ENCODE measurements at places on chromosomes 16 and 17.

DNA sequence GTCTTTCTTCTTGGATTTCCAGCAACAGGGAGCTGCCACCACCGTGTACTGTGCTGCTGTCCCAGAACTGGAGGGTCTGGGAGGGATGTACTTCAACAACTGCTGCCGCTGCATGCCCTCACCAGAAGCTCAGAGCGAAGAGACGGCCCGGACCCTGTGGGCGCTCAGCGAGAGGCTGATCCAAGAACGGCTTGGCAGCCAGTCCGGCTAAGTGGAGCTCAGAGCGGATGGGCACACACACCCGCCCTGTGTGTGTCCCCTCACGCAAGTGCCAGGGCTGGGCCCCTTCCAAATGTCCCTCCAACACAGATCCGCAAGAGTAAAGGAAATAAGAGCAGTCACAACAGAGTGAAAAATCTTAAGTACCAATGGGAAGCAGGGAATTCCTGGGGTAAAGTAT is 389.0 kb downstream of the MAF start:
- no peak for DNase-seq

GRCh38 chr16:48608452-48608851 is 1.5 kb downstream of the N4BP1 start:
- DNase-seq: no peak

DNA sequence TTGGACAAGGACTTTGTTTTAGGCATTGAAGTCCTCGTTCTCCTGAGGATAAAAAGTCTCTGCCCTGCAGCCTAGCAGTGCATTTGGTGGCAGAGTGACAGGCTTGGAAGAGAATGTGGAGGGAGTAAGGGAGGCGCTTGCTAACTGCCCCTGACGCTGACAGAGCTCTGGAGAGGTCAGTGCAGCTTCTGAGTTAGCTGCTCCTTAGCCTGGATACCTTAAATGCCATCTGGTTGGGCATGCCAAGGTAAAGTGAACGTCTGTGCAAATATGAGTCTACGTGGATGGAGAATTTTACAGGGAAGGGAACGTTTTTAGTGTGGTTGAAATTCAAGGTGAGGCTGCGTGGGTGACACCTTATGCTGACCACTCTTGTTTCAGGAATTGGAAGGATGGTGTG is 44.4 kb downstream of the SEC14L1 start:
- DNase-seq: no peak

- no peak for DNase-seq
Measured at GRCh38 chr16:11196286-11196828, 59.6 kb downstream of the SOCS1 start.

DNA sequence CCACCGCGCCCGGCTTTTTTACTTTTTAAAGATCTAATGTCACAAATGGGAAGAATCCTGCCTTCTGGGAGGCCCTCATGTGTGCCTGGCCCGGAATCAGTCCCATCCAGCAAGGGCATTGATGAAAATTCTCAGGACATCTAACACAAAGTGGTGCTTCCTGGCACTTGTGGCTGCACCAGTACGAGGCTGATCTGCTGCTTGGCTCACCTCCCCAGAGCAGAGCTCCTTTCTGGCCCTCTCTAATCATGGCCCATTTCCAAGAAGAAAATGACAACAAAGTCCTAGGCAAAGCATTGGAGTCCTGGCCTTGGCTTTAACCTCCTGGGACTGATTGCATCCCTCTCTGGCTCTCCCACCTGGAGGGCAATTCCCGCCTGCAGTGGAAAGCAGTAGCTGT is 50.7 kb upstream of the SIAH1 start:
- DNase-seq: no peak

- no peak for DNase-seq
Measured at GRCh38 chr16:79250502-79251098, 349.9 kb downstream of the MAF start.

- DNase-seq: no peak
Measured at GRCh38 chr17:53736516-53737240, 86.0 kb upstream of the KIF2B start.

- DNase-seq: no peak
Measured at GRCh38 chr17:65407017-65407416, 154.4 kb downstream of the AXIN2 start.

DNA sequence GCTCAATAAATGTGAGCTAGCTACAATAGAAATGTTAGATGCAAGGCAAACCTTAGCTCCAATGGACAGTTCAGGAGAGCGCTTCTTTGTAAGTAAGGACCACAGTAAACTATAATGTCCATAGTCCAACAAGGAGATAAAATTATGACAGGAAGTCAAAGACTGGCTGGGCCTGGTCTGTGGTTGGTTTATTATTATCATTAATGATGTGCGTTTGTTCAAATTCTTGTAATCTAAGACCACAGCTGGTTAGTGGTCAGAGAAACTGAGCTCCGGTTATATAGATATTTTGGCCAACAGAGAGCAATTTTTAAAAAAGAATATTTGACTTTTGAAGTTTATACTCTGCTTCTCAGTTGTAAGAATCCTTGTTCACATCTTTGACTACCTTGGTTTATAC is 4.7 kb upstream of the CMTM2 start:
- DNase-seq: no peak

DNA sequence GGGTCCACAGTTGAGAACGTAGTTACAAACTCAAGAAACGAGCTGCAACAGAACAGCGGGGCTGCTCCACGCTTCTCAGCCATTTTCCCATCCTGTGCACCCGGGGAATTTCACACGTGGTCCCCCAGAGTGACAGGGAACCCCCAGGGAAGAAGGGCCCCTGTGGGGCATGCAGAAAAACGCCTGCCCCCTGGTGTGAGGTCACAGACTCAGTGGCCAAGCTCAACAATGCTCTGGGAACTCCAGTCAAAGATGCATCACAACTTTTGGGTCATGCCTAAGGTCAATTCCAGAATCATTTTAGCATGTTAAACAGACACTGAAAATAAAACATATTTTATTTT is 115.4 kb downstream of the ZNF778 start:
- DNase-seq: no peak

- DNase-seq: no peak
Measured at GRCh38 chr17:77441130-77441920, 300.6 kb downstream of the SEC14L1 start.

DNA sequence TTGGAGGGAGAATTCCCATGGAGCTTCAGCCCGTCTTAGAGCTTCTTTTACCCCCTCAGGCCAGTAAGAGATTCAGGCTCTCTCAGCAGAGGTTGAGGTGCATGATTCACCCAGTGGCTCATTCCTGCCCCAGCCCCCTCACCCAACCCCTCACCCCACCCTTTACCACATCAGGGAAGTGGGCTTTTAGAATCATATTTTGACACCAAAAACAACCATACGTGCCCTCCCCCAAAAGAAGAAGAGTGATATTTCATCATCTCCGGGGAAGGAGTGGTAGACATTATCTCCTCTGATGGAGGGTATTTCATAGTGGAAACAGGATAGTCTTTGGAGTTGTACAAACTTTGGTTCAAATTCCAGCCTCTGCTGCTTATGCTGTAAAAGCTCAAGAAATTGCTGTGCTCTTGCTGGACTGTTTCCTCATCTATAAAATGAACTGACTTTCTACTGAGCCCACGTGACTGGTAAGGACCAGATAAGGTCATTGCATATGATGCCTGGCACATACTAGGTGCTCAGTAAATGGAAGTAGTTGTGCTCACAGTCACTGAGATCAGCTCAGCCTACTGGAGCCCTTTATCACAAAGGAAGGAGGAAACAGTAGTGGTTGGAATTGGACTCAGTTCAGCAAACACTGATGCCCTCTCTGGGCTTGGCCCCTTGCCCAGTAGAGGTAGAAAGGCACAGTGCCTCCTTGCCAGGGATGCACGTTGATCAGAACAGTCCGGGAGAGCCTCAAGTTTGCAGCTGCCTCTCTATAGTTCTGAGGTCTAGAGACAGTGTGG is 18.3 kb upstream of the CCL5 start:
- DNase-seq: no peak

DNA sequence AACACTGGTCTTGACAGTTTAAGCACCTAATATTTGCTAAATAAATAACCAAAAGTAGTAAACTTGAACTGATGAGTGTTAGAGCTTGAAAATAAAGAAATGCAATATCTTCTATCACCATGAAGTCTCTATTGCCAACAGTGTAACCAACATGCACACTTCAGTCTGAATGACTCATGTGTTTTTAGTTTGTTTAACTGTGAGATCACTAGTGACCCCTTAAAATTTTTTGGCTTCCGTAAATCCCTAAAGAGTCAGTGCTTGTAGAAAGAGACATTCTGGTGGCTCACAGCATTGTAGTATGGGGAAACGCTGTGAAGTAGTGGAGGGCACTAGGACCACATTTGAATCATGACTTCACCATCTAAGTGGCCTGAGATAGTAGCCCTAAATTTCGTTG is 341.1 kb downstream of the PMP22 start:
- no peak for DNase-seq

GRCh38 chr17:50117202-50118051 is 12.5 kb downstream of the SAMD14 start:
- DNase-seq: no peak

DNA sequence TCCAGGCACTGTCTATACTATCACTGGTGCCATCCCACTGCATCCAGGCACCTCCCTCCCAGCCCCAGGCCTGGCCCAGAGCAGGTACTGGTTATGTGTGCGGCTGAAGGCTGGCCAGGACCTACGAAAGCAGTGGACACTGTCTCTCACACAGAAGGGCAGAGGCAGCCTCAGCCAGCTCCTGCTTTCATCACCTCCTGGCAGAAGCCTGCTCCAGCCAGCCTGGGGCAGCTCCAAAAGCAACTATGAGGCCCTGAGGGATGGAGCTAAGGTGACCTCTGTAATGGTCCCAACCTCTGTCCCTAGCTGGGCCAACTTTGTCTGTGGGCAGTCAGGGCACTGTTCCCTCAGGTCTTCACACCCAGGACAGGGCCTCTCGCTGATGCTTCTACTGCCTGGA is 18.8 kb downstream of the HSD11B2 start:
- no peak for DNase-seq

DNA sequence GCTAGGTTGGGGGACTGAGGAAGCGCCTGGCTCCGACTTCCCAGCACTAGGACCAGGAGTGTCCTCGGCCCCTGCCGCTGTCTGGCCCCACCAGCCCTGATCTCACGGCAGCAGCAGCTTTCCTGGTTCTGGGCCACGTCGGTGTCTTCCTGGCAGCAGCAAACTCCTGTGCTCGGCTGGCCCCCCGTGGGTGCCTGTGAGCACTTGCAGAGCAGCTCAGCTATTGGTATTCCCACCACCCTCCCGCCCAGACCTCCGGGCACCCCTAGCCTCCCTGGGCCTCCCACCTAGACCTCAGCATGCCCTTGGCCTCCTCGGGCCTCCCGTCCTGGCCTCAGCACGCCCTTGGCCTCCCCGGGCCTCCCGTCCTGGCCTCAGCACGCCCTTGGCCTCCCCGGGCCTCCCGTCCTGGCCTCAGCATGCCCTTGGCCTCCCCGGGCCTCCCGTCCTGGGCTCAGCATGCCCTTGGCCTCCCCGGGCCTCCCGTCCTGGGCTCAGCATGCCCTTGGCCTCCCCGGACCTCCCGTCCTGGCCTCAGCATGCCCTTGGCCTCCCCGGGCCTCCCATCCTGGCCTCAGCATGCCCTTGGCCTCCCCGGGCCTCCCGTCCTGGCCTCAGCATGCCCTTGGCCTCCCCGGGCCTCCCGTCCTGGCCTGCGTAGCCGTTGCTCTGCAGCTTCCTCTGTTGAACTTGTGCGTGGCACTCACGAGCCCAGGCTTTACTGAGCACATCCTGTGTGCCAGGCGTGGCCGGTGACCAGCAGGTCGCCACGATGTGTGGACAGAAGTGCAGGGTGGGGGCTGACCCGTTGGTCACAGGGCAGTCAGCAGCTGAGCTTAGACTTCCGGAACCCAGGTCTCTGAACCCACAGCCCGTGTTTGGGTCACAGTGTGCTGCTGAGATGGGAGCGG is 51.8 kb upstream of the ACSF3 start:
- no peak for DNase-seq

DNA sequence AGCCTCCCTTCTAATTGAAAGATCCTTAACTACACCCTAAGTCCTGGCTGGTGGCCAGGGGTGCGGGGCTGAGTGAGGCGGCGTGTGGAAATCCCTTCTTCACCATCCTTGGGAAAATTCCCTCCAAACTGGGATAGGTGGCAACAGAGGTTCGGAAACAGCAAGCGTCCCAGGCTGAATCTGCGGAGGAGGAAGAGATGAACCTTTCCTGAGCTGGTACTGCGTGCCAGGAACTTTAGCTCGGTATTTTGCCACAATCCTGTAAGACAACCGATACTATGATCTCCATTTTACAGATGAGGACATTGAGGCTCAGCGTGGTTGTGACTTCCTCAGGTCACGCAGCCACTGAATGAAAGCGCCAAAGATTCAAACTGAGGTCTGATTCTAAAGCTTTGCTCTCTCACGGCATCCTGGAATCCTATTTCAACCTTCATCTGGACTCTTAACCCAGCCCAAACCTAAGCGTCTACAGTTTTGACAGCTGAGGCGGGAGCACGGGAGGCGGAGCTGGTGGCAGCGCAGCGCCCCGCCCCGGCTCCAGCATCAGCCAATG is 583 bp upstream of the CYLD start:
- DNase-seq: no peak

DNA sequence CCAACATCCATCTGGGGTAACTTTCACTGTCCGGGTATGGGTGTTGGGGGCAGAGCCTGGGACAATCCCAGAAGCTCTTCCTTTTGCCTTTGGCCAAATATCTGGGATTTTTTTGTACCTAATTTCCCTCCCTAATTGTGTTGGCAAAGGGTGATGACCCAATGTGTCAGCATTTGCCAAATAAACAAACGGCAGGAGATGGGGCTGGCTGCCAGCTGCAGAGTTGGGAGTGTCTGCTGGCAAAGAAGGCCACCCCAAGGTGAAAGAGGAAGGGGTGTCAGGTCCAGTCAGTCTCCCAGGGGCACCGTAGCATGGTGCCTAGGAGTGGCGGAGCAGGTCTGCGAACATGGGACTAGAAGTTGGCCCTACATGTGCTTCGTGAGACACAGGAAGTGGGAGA is 73.0 kb downstream of the SLC6A2 start:
- DNase-seq: no peak

DNA sequence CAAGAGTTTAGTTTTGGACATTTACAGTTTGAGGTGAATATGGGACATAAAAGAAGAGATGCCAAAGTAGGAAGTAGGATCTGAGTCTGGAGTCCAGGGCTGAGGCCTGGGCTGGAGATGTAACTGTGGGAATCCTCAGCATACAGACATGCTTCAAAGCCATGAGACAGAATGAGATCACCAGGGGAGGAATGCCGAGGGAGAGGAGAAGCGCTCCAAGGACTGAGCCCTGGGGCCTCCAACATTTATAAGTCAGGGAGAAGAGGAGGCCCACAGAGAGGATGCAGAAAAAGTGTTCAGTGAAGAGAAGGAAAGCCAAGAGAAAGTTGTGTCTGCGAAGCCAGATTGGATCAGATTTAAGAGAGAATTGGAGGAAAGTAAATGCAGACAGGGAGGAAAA is 277.5 kb upstream of the MYOCD start:
- DNase-seq: no peak

- DNase-seq: no peak
Measured at GRCh38 chr17:57927048-57927723, 28.0 kb downstream of the CUEDC1 start.

- no peak for DNase-seq
Measured at GRCh38 chr17:80924807-80925610, 66.6 kb upstream of the CHMP6 start.

Measured in activated CD8-positive, alpha-beta memory T cell treated with anti-CD3 and anti-CD28 coated beads for 1 hour (primary cell).